Stimulated activated CD4-positive, alpha-beta T cell treated with anti-CD3 and anti-CD28 coated beads, Interleukin-1b, Interleukin-23, amount 100 ng/mL, for 1 hour (primary cell): ENCODE measurements at places on chromosomes 3 and 15.

DNA sequence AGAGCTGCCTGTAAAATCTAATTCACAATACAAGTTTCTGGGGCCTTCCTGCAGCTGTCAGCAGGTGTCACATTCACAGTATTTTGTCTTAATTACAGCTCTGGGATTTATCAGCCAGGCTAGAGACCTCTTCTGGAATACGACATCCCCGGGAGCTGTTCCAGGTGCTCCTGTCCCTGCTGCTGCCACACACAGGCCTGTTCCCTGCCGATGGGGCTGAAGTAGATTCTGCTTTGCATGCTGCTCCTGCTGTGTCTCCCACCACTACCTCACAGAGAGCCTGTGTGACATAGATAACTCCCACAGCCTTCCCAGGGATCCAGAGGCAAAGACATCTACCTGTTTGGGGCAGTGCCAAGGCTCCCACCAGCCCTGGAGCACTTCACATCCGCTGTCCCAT is 20.4 kb downstream of the COLQ start:
- DNase-seq, result no peak

GRCh38 chr3:3429841-3430240 is 250.3 kb upstream of the CRBN start:
- no peak for DNase-seq

- no peak for DNase-seq
Observed at GRCh38 chr3:128182656-128183055, 29.4 kb downstream of the EEFSEC start.

DNA sequence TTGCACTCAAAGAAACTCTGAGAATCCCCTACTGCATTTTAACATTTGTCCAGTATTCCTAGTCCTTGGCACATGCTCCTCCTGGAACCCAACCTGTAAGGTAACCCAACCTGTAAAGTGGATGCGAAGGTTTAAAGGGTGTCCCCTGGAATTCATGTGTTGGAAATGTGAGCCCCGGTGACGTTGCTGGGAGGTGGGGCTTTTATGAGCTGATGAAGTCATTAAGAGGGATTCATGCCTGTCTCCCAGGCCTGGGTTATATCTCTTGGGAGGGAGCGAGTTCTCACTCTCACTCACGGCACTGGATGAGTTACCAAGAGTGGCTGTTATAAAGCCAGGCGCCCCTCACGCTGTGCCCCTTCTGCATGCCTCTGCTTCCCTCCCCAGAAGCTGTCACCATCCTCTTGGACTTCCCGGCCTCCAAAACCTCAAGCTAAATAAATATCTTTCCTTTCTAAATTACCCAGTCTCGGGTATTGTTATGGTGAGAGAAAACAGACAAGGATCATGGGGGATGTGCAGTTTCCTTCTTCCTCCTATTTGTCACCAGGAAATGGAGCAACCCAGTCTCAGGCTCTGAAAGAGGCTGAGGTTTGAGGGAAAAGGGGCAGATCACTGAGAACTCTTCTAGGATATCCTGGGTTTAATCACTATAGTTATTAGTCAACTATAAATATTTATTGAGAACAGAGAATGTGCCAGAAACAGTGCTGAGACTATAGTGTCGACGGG is 7.6 kb downstream of the XXYLT1 start:
- no peak for DNase-seq

- DNase-seq, result no peak
Observed at GRCh38 chr3:128825117-128825725, 54.2 kb upstream of the ACAD9 start.

GRCh38 chr15:39244776-39245175 is 336.1 kb upstream of the THBS1 start:
- DNase-seq, result no peak

DNA sequence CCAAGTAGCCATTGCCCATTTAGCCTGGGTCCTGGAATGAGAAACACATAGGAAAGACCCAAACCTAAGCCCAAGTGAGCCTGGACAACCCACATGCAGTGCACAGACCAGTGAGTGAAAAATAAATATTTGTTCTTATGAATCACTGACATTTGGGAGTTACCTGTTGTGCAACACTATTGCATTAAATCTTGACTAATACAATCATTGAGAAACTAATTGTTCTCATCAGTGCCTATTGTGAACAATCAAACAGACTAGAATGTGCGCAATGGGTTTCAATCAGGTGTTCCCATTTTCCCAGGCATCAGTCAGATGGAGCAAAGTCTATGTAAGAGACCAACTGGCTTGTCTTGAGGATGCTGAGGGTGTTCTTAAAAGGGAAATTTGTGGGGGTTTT is 54.7 kb upstream of the CNOT10 start:
- no peak for DNase-seq

DNA sequence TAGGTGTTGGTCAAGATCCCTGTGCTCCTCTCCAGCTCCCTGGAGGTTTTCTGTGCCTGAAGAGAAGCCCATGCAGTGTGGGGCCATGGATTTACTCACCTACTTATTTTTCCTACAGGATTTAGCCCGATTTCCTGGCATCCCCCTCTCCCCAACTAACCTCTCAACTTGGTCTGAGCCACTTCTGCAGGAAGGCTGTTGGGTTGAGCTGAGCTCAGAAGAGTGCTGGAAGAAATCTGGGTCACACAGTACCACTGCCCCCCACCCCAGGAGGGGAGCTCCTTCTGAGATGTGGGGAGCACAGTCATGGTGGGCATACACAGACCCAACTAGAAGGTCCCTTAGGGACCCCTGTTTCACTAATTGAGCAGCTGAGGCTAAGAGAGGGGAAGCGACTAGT is 34.4 kb upstream of the SLCO2A1 start:
- no peak for DNase-seq

DNA sequence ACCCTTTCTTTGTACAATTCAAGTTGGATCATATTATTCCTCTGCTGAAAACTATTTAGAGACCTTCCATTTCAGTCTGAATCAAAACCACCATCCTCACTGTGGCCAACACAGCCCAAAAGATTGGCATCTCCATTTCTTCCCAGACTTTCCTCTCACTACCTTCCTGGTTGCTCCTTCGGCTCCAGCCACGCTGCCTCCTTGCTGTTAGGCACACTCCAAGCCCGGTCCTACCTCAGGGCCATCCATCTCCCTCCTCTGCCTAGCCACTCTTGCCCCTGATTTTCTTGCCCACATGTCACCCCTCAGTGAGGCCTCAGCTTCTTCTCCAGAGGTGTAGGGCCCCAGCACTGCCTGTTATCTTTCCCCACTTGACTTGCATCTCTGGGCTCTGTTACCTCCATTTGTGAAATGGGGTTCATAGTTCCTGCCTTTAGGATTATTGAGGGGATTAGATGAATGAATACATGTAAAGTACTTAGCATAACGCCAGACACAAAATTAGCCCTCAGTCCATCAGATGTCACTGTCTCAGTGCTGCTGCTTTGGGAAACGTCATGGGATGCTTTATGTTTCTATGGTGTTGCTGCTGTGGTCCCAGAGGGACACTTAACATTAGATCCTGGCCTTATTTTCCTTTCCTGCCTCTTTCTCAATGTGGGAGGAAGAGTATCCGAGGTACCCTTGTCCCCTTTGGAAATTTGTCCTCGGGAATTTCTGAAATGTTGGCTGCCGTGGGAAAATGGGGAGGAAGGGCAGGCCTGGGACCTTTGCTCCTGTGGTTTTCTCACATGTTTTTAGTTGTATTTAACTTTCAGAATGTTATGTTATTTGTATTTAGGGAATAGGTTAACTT is 31.3 kb downstream of the SNRK start:
- no peak for DNase-seq

DNA sequence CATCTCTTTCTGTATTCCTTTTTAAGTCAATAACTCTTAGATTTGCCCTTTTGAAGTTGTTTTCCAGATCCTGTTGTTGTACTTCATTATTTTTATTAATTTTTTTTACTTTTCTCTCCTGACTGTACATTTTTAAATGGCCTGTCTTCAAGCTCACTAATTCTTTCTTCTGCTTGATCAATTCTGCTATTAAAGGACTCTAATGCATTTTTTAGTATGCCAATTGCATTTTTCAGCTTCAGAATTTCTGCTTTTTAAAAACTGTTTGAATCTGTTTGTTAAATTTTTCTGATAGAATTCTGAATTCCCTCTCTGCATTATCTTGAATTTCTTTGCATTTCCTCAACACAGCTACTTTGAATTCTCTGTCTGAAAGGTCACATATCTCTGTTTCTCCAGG is 5.6 kb downstream of the OR5K4 start:
- DNase-seq, result no peak

GRCh38 chr3:28940994-28941393 is 339.9 kb upstream of the RBMS3 start:
- no peak for DNase-seq

- no peak for DNase-seq
Observed at GRCh38 chr3:127033786-127034185, 50.9 kb downstream of the PLXNA1 start.

DNA sequence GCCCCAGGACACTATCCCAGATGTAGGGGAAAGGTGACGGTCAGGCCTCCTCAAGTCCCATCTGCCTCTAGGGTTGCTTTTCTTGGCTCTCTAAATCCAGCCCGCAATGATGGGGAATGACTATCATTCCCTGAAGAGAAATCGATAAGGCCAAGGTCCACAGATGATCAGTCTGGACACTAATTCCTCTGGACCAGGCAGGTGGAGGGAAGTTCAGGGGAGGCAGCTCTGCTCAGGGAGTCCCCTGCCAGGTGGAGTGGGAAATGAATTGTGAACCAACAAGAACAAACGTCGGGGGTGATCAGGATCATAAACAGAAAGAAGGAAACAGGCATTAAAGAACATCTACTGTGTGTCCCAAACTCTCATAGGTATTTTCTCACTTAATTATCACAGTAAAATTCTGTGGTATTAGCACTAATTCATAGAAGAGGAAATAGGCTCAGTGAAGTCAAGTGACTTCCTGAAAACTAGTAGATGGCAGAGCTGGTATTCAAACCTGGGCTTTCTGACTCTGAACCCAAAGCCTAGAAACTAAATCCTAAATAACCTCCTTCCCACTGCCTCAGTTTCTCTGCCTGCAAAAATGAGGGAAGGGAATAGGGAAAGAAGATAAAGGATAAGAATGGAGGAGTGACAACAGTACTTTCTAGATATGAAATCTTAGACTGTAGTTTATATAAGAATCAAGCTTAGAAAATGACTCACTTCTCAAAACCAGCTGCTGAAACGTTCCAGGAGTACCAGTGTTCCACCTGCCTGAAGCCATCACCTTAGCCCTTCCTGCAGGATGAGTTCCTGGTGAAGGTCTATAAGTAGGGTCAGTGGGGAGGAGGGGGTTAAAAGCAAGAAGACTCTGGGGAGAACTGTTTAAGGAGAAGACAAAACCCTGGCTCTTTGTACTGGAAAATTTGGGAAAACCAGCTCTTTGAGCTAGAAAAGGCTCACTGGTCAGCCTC is 7.5 kb downstream of the BMF start:
- no peak for DNase-seq

DNA sequence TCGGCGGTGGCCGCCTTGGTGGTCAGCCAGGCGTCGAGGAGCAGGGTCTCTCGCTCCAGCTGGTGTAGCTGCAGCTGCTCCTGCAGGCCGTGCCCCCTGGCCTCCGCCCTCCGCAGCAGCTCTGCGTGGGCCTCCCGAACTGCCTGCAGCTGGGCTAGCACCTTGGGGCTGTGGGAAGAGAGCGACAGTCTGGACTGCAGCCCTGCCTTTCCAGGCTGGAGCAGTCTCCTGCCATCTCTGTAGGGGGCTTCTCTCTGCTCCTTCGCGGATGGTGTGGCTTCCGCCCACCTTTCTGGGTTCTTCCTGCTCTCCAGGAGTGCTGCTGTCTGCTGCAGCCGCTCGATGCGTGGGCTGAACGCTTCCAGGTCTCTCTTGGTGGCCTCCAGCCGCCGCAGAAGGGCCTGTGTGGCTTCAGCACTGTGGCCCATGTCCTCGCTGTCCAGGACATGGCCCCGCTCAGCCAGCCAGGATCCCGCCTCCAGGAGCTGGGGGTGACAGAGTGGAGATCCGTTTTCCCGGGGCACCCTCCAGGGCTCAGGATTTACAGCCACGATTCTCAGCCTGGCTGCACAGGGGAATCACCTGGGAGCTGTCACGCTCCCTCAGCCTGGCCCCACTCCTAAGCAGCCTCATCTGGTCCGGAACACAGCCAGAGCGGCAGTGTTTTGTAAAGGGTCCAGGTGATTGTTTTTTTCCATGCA is 16.8 kb downstream of the PLA2G4B start:
- DNase-seq, result no peak

GRCh38 chr3:138046955-138047354 is 37.0 kb downstream of the CLDN18 start:
- DNase-seq, result no peak

- DNase-seq, result no peak
Observed at GRCh38 chr3:20066850-20067617, 26.8 kb downstream of the KAT2B start.

DNA sequence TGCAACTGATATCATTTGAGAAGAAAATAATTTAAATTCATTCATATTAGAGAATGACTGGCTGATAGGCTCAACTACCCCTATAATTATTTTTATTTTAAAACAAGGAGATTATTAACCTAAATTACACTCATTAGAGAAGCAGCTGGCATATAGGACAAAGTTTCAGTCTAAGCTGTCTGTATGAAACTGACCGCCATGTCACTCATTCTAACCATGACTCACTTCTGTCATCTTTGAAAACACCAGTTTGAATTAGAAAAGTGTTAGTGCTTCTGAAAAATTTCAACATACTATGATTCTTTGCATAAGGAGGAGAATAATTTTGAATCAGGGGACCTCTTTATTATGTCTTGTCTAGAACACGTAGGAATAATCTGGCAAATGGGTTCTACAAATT is 1058.5 kb downstream of the ROBO2 start:
- no peak for DNase-seq

DNA sequence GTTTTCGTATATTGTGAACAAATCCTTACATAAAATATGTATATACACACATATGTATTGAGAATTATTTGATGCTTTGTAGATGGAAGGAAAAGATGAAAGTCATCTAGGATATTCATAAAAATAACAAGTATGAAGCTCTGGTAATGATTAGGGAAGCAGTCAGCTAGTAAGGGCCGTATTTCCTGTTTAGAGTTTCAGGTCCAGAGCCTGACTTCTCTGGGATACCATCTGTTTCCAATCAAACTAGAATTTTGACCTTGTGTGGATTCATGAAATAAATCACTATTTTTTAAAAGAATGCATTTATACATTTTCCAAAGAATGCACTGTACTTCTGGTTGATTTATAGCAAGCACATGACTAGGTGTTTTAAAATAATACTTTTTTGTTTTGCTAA is 156.1 kb upstream of the CGNL1 start:
- DNase-seq, result no peak

DNA sequence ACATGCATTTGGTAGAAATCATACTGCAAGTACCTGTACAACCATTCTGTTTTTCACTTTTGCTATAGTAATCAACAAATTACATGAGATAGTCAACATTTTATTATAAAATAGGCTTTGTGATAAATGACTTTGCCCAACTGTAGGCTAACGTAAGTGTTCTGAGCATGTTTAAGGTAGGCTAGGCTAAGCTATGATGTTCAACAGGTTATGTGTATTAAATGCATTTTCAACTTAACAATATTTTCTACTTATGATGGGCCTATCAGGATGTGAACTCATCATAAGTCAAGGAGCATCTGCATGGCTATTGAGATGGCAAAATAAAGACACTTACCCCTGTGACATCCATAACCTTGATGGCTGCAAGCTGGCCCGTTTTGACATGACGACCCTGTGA is 201.3 kb upstream of the SLC2A2 start:
- no peak for DNase-seq

GRCh38 chr3:184910664-184911063 is 98.7 kb downstream of the VPS8 start:
- DNase-seq, result no peak
